Activated naive CD4-positive, alpha-beta T cell treated with anti-CD3 and anti-CD28 coated beads for 36 hours (primary cell): ENCODE measurements at places on chromosomes 4 and X. TPM values are rescaled to one million over a fixed set of nuclear protein-coding genes. Genes with fewer than 3 reads are reported as not detected.

DNA sequence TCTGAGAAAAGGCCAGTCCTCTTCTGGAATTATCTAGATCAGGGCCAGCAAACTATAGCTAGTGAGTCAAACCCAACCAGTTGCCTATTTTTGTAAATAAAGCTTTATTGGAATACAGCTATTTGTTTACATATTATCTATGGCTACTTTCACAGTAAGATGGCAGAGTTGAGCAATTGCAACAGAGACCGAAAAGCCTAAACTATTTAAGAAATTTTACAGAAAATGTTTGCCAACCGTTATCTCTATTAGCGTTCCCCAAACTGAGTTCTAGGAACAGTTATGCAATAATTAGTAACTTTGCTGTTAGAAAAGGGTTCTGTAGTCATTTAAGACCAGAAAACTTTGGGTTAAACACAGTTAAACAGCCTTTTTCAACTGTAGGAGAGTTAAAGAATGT lies 10.5 kb downstream of the TEX13B start:
- no peak for DNase-seq

- DNase-seq, result no peak
Observed at GRCh38 chr4:109511414-109511813, 48.6 kb upstream of the MCUB start.

DNA sequence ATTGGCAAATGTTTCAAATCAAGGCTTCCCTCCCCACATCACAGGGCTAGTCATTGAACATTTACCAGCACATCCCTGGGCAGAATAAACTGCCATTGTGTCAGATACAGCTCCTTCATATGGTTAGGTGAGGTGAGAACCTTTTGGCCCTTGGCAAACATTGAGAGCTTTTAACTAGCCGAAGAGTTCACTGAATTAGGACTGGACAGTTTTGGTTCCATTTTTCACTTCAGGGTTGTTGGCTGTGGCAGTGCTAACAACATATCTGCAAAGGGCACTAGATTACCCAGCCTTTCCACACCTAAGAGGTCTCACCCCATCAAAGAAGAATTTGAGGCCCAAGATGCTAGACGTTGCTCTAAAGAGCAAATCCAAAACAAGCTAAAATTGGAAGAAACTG lies 180.7 kb downstream of the GUCY2F start:
- no peak for DNase-seq

DNA sequence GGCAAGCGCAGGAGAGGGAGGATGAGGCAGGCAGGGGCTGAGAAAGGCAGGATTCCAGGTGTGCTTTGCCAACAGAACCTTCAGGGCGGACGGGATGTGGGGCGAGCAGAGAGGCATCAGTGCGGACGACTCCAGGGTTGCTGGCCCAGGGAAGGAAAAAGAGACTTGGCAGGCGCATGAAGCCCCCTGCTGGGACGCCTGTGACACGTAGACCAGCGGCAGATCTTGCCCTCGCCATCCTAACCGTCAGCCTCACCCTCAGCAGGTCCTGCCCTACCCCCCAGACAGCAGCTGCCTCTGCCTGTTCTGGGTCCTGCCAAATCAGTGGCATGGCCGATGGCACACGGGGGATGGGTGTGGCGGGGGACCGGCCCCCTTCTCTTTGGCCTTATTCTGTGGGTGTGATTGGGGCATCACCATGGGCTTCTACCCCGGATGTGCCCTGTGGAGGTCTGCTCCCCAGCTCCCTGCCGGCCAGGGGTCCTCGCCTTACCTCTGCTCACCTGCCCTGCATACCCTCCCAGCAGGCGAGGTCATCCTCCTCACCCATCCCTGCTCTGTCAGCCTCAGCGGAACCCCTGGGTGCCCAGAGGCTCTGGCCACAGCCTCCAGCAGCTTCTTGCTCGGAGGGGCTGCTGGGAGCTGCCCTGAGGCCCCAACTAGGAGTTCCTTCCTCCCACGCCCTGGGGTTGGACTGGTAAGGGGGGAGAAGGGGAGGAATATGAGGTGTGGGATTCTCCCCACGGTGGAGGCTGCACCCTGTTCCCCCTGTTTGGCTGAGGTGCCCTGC lies 2.9 kb upstream of the SH3BP2 start:
- no peak for DNase-seq

DNA sequence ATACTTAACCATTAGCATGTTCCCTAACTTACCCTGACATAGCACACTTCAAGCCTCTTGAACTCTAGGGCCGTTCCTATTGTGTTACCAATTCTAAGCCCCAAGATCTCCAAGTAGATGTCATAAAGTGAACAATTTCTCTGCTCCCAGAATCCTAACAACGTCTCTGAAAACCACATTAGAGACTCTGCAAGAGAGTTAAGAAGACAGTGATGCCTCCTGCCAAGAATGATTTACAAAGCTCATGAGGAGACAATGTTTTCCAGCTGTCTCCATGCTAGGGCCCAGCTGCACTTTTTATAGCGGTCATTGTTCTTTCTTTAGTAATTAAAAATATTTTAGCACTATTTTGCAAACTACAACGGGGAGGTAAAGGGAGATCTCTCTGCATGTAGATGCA lies 358.4 kb downstream of the PPP3CA start:
- no peak for DNase-seq

GRCh38 chr4:81881855-81882621 lies 410.3 kb upstream of the RASGEF1B start:
- DNase-seq, result no peak

- no peak for DNase-seq
Observed at GRCh38 chrX:101957174-101957573, 25.3 kb upstream of the ZMAT1 start.

- DNase-seq, result no peak
Observed at GRCh38 chr4:169241464-169241863, 29.3 kb downstream of the SH3RF1 start.

GRCh38 chrX:6223516-6223915 lies 5.2 kb downstream of the NLGN4X start:
- DNase-seq, result no peak

DNA sequence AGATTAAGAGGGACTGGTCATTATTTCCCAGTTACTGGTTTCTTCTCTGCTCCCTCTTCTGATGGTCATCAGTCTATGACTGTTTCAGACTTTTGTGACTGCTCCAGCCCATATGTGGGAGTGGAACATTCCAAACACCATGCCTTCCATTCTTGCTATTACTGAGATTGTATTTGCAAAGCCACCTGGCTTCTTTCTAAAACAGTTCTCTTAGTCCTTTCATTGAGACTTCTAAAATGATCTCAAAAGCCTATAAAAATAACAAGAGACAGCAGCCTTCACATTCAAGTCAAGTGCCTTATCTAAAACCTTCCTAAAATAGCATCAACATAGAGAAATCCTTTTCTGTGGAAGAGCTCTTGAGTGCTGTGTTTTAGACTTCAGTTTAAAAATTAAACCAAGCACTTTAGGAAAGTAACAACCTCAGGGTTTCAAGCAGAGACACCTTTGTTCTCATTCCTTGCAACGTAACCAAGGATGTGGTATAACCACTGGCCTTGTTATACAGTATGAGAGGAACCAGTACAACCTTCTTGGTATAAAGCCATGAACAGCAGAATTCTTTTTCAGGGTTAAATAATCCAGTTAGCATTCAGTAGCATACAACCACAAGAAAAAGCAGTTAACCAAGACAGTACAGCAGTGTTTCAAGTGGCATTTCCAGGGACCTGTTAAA lies 97.1 kb downstream of the NFKB1 start:
- DNase-seq, result peak; percentile 36

- no peak for DNase-seq
Observed at GRCh38 chr4:4362991-4363697, 23.8 kb upstream of the NSG1 start.

DNA sequence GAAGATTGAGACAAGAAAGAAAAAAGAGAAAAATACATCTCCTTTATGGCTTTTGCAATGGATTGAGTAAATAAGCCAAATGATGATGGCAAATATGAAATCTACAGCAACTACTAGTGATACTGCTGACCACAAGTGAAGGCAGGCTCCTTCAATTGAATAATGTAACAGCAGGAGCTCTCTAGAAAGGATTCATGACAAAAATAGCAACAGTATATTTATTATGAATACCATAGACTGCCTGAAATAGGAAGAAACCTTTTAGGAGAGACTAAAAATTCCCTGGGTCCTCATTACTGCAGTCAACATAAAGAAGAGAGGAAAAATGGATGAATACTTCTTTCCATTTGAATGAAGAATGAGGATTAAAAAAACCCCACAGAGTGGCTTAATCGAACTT lies 306.8 kb upstream of the ANXA10 start:
- DNase-seq, result no peak

- DNase-seq, result no peak
Observed at GRCh38 chr4:101807351-101807750, 16.8 kb downstream of the BANK1 start.

DNA sequence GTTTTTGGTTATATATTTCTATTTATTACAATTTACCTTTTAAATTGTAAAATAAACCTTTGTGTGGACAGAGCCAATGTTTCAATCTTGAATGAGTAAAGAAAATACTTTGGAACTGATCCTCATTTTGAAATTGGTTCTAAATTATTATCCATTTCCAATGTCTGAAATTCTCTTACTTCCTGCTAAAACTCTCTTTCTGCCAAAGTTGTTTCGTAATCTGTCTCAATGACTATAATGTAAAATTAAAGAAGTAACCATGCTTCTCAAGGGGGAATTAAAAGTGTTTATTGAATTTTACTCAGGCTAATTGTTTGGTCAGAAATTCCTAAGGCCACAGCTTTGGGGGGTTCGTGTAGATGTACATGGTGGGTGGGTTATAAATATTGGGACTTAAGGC lies 34.8 kb downstream of the YIPF6 start:
- no peak for DNase-seq

- no peak for DNase-seq
Observed at GRCh38 chrX:150119323-150119722, 181.0 kb upstream of the EOLA2 start.

- DNase-seq, result no peak
Observed at GRCh38 chr4:6329478-6330383, 60.1 kb downstream of the WFS1 start.

DNA sequence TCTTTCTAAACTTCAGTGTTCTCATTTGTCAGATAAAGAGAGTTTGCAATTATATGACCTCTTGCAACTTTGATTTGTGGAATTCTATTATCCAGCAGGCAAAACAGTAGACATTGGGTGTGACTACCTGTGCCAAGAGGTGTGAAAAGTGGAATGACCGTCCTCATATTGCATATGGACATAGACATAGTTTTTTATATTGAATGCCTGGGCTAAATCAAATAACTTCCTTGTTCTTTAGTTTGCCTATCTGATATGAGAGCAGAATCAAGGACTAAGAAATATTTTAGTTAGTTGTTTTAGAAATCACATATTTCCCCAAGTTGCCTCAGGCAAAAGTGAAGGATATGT lies 117.7 kb upstream of the KLF8 start:
- DNase-seq, result no peak

GRCh38 chrX:14243823-14244222 lies 214.1 kb upstream of the GEMIN8 start:
- DNase-seq, result no peak

DNA sequence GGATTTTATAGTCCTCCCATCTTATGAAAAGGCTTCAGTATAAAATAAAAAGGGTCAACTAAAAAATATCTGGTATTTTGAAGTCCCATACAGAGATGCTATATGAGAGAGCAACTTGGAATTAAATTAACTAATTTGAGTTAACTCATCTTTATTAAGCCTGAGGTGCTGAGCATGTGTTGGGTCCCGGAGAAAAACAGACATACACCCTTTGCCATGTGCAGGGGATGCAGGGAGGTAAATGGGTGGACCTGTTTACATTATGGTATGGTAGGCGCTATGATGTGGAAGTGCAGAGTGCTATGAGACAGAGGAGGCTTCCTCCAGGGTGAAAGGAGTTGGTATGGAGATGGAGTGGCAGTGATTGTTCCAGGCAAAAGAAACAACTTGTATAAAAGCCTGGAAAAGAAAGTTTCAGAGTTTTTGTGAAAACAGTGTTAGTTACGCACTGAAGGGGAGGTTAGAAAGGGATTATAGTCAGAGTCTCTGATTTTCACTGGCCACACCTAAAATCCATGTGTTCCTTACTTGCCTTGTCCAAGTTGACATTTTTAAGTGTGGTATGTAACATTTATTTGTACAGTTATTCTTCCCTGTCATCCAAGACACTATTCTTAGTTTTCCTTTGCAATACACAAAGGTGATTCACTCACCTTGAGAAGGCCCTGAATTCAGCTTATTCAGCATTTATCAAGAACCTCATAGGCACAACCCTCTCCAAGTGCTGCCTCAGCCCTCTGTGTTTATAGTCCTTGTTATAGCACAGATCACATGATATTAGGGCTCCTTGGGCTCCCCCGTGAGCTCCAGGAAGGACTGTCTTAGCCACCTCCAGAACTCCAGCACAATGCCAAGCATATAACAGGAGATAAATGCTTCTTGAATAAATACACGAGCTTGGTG lies 152.0 kb downstream of the RASL11B start:
- no peak for DNase-seq

- DNase-seq, result peak; percentile 71
Observed at GRCh38 chr4:146243141-146243882, 29.0 kb downstream of the REELD1 start.

- no peak for DNase-seq
Observed at GRCh38 chr4:140648716-140649308, 80.1 kb upstream of the UCP1 start.

GRCh38 chr4:145278341-145279121 lies 98.1 kb upstream of the OTUD4 start:
- no peak for DNase-seq

DNA sequence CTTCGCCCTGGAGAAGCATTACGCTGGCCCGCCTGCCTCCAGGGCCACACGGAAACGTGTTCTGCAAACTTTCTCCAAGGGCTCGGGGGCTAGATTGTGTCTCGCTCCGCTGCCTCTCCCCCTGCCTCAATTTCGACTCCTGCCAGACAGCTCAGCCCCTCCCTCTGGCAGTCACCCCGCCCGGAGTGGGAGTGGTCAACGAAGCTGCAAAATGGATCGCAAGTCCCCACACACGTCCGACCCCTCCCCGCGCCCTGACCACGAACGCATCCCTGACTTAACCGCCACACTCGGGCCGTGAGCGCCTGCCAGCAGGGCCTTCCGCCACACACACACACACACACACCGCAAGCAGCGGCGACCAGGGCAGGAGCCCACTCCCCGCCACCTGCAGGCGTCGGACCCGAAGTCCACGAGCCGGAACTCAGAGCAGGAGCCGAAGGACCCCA lies 47.0 kb upstream of the NKAP start:
- no peak for DNase-seq

DNA sequence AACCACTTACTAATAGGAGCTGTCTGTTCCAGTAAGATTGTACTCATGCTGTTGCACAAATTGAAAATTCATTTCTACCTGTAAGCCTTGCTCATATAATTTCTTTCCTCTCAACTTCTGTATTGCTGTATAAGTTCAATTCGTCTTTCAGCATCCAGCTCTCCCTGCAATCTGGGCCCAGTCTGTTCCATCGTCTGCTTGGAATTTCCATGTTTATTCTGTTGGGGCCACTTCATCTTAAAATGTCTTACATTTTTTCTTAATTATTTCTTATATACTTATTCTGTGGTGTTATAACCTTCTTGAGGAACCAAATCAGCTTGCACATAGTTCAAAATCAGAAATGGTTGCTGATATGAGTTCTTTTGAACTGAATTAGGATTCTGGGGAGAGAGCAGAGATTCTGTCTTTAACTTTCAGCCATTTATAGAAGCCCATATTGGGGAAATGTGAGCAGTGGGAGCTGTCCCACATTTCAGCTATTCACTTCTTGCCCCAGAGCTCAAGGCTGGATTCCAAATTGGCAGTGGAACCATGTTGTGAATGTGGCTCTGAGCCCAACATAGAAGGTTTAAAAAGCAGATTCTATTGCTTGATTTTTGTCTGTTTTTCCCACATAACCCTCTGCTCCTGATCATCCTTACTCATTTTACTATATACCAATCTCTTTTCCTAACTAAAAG lies 291.9 kb downstream of the BMPR1B start:
- no peak for DNase-seq

The HHIP gene
- not detected for total RNA-seq

The CXCL6 gene
- total RNA-seq, result not detected

The ASB5 gene
- total RNA-seq, result not detected

The TLR3 gene
- total RNA-seq, result not detected
